ENCODE measurements at places on chromosomes 6 and 20.
A peak's percentile ranks its signal among the peaks of the same experiment; 100 is the strongest.

DNA sequence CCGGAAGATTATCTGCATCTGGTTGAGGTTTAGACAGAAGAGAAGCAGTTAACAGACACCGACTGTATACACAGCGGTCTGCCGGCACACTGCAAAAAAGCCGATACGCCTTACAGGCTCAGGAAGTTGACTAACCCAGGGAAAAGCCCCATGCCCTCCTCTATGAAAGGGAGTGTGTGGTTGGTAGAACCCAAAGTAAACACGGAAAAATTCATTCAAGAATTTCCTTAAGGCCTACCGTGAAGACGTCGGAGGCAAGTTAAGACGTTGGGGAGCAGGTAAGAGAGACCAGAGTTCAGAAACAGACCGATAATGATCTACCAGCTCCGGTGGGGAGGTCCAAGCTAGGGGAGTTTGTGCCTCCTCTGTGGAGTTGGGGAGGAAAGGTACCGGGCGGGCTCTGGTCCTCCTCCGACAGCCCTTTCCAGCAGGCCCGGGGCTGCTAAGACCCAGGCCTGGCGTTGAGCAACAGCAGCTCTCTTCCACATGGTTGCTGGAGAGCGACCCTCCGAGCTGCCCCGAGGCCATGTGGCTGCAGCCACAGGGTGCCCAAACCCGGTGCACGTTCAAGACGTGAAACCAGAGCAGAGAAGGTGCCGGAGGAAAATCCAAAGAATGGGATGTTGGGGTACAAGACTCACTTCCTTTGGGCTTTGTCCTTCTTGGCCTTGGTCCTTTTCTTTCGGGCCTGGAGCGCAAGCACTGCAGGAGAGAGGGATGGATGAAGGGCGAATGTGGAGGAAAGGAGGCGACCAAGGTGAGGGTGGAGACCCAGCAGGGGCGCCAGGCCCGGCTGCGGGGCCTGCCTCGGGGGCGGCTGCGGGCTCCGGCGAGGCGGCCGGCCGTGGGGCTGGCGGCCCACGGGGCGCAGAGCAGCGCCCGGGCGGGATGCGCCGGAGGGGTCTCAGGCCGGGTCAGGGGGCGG is 809 bp downstream of the SRPK1 start:
- DNase-seq, result peak; percentile 52

DNA sequence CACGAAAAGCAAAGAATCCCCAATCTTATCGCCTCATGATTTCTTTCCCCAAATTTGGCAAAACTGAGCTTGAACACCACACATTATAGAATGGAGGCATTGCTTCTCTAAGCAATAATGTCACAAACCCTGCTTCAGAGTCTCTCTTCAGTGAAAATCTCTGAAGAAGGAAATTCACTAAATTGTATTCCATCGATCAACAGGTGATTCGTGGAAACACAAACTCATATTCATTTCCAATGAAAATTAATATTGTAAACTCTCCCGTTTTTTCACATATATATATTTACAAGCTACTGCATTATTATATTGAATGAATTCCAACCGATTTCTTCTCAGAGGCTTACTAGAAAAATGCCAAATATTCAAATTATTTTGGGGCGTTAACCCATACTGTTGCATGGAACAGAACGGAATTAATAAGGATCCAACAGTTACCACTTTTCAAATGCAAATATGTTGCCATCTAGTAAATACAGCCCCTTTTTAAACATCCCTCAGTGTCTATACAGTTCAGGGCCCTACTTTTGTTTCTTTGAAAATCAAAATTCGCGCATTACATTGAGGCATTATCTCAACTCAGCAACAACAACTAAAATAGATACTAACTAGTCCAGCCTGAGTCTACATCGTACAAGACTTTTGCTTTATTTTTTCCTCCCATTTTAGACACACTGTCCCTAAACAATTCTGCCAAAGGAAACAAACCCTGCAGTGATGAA is 1.3 kb downstream of the KIF13A start:
- DNase-seq, result no peak

GRCh38 chr20:36249450-36249849 is 13.2 kb downstream of the AAR2 start:
- DNase-seq, result no peak

GRCh38 chr20:46831633-46832011 is 63.0 kb upstream of the EYA2 start:
- no peak for DNase-seq

GRCh38 chr6:150273457-150274309 is 95.1 kb upstream of the IYD start:
- no peak for DNase-seq

GRCh38 chr6:20409427-20409971 is 7.8 kb downstream of the E2F3 start:
- no peak for DNase-seq

GRCh38 chr6:30591008-30591407 is 19.8 kb downstream of the ABCF1 start:
- no peak for DNase-seq

DNA sequence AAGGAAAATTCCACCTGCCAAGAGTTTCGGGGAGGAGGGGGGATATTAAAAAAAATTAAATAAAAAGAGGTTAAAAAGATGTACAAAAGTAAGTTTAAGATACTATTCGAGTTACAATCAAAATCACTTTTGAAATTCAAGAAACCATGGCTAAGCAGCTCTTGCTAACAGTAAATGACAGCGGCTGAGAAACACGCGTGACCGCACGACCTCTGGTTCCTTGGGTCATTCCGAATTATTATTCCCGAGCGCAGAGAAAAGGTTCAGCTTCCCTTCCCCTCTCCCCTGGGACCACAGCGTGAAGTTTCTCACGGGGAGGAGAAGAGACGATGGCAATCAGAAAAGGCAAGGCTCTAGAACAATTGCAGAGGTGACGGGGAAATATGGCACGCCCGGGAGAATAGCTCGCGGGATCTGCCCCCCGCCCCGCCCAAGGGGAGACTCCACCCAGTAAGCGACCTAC is 496 bp downstream of the TMEM242 start:
- DNase-seq, result peak; percentile 79

DNA sequence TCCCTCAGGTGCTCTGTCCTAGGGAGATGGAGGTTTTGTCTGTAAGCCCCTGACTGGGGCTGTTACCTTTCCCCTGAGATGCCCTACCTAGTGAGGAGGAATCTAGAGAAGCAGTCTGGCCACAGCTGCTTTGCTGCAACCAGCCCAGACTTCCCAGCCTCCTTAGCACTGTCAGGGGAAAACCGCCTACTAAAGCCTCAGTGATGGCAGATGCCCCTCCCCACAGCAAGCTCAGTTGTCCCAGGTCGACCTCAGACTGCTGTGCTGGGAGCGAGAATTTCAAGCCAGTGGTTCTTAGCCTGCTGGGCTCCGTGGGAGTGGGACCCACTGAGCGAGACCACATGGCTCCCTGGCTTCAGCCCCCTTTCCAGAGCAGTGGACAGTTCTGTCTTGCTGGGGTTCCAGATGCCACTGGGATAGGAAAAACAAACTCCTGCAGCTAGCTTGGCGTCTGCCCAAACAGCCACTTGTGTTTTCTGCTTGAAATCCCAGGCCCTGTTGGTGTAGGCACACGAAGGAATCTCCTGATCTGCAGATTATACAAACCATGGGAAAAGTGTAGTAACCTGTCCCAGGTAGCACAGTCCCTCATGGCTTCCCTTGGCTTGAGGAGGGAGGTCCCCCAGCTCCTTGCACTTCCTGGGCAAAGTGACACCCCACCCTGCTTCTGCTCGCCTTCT is 146.4 kb upstream of the PROKR2 start:
- no peak for DNase-seq

Measured in stimulated activated CD4-positive, alpha-beta T cell treated with anti-CD3 and anti-CD28 coated beads, Interleukin-4, amount 100 ng/mL, for 1 hour (primary cell).